Stimulated activated CD8-positive, alpha-beta memory T cell treated with anti-CD3 and anti-CD28 coated beads, Interleukin-4, amount 100 ng/mL, for 4 hours (primary cell): ENCODE measurements at places on chromosomes 1 and 21.

DNA sequence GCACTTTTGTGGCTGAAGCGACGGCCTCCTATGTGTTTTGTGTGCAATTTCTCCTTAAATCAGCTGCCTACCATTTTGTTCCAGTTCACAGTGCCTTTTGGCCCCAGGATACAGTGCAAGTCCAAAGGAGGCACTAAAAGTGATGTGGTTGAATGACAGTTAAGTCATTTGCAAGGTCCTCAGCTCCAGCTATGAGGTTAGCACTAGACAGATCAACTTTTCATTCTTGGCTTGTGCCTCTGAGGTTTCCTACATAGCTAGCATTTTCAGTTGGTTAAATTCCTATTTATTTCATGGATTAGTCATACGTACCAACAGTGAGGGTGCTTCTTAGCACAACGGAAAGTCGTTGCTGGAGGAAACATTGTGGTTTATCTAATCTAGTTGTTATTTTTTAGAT lies 59.3 kb upstream of the NTPCR start:
- DNase-seq = no peak

GRCh38 chr1:1452882-1453281 lies 3.4 kb downstream of the ATAD3C start:
- no peak for DNase-seq

DNA sequence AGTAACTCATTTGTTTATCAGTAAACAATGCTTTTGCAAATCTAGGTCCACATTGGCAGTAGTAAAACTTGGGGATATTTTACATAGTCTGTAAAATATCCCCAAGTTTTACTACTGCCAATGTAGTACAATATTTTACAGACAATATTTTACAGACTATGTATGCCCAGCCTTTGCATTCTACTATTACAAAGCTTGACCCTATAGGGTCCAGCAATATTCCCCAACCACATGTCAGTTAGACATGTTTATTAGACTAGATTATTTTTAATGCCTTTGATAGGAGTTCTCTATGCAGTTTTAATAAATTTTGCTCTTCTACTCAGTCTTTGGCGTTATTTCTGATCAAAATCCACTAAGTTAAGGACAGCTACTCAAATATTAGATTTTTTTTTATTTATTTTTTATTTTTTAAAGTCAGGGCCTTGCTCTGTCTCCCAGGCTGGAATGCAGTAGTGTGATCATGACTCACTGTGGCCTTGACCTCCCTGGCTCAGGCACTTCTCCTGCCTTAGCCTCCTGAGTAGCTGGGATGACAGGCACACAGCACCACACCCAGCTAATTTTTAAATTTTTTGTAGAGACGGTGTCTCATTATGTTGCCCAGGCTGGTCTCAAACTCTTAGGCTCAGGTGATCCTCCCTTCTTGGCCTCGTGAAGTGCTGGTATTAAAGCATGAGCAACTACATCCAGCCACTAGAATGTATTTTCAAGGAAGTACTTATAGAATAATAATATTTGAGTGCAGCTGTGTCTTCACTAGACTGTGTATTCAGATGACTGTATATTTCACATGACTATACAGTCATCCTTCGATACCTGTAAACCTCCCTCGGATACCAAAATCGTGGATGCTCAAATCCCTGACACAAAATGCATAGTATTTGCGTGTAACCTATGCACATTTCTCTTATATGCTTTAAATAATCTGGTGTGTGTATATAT lies 19.8 kb downstream of the MIER1 start:
- no peak for DNase-seq

- DNase-seq = no peak
These were observed 49.4 kb downstream of the ADCY10 start for GRCh38 chr1:167864392-167865032.

DNA sequence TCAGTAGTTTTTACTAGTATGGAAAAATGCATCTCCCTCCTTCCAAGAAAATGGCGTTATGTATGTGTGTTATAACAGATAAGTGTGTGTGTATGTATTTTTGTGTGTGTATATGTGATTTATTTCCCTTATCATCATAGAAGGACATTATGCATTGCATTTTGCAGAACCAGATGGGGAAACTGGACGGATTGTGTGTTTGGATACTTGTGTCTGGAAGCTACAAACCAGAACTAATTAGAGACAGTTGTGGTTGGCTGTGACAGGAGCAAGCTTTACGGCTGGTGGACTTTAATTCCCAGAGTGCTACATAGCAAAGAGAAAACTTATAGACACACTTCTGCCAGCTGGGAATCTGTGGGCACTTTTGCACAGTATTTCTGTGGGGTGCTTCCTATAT lies 162.5 kb downstream of the RWDD3 start:
- DNase-seq = no peak

DNA sequence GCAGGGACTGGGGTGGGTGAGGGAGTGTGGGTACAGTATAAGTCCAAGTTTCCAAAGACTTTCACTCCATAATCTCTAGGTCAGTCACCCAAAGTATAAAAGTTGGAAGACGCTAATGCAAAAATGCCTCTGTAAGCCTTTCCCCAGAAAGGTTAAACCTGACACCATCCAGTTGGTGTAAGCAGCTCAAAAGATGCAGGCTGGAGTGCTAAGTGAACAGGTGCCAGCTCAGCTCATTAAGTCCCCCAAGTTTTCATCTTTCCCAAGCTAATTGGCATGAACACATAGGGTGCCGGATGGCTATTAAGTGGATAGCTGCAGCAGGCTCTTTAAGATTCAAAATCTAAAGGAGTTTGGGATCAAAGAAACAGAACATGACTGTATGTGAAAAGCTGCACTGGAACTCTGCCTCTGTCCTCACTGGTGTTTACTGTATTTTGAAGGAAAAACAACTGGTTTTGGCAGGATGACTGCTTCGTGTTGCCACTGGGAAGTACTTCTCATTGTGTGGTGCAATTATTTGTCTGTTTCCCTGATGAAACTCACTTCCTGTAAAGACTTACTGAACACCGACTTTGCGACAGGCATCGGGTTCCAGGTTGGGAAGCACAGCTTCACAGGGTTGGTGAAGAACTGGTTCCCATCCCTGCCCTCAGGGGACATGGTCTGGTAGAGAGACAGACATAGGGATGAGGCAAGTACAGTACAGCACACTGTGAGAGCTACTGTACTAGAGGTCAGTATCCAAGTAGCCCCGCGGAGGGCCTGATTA lies 152.7 kb downstream of the DAB1 start:
- no peak for DNase-seq

DNA sequence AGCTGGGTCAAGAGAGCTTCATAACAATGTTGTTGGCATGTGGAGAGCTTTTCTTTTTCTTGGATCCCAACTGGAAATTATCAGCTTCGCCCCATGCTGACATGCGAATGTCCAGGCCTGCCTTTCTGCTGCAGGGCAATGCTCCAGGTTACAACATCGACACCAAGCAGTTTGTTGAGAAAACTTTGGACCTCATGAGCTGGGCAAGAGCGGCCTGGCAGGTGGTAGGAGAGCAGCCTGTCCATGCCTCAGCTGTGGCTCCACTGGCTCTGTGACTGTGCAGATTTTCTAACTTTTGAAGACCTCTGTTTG lies 41.4 kb downstream of the MTARC1 start:
- DNase-seq = no peak

DNA sequence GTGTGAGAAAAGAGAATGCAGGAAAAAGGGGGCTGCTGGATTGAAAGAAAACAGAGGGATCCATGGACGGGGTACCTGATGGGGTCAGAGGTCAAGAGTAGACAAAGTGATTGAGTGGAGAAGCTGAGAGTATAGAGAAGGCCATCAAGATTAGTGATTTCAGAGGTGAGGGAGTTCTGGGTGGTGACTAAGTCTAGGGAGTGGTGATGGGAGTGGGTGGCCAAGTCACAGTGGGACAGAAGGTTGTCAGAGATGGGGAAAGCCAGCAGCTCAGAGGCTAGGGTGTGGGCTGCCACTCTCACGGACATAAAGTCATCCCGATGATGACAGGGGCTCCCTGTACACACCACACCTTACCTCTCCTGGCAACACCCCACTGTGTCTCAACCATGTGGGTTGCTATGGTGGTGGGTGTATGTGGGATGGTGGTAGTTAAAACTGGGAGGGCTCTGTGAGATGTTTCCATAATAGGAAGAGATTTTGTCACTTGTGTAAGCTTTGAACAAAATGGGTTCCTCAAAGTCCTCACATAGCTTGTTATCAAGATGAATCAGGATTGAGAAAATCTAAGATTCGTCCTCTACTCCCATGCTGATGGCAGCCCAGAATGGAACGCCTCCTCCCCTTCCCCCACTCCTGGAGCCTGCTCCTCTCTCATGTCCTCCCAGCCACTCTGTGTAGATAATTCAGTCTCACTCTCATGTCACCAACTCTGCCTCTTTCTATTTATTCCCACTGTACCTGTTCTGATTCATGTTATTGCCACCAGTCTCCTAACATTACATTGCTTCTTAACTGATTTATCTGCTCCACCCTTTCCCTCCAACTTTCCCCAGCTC lies 20.3 kb upstream of the CSF1 start:
- DNase-seq = peak; percentile 27

DNA sequence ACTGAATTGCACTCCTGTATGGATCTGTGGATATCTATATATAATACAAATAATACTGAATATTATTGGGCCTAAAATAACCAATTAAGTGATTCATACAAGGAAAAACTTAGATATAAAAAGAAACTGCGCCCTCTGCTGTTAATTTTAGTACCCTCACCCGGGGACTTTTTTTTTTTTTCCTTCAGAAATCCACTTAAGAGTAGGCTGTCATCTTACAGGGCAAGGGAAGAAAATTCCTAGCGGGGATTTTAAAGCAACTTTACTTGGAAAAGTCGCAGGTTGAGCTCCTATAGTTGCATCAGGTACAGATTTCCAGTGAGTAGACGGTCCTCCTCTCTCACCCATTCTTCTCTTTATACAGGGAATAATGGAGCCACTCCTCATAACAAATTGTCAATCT lies 1.3 kb downstream of the NTNG1 start:
- no peak for DNase-seq

DNA sequence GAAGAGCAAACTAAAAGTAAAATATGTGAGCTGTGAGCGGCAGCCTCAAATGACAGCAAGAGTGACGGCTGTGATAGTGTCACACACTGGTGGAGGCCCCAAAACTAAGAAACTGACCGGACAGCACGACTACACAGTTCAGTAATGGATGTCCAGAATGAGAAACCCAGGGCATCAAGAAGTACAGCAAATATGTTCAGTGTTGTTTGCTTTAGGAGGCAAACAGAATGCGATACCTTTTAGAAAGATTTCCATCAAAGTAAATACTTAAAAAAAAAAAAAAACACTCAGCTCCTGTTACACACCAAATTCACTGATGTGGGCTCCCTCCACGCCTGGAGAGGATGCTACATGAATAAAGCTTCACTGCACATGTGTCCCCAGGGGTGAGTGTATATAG lies 1.1 kb upstream of the PKP1 start:
- no peak for DNase-seq

GRCh38 chr1:151980287-151981177 lies 13.1 kb downstream of the S100A10 start:
- DNase-seq = no peak

DNA sequence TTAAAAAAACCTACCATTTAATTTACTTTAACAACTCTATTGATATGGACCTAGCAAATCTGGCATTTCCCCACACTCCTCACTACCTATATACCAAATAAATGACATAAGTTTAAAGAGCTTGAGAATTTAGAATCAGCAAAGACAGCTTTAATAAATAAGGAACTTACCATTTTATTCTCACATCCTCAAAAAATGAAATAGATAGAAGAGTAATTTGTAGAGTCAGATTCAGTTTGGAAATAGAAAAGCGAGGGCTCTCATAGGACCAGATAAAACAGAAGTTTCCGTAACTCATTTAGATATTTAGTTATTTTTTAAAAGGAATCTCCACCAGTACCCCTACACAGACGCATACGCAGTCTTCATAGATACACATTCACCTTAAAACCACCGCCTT lies 117.9 kb downstream of the RGS2 start:
- DNase-seq = no peak

DNA sequence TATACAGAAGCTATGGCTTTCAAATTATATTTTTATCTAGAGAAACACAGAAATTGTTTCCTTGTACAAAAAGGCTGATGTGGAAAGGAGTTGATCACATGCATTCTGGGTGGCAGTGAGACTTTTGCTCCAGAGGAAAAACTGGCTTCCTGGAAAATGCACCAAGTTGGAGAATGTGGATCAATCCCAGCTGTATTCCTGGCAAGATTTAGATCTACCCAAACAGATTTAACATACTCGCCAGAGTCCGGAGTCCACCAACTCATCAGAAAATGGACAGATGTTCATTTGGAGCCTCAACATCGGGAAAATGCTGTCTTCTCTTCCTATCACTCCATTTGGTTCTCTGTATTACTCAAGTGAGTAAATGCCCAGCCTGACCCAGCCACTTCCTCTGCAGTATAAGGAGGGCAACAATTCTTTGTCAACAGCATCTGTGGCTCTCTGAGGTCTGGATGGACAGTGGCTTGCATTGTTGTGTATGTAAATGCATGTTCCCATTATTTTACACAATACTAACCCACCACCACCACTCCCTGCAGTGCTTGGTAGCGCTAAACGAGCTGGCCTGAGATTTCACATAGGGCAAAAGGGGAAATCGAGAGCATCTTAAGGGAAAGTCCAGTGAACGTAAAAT lies 226.2 kb upstream of the IRF2BP2 start:
- DNase-seq = no peak
